ENCODE measurements at places on chromosomes 7 and 10. TPM values are rescaled to one million over a fixed set of nuclear protein-coding genes. Genes with fewer than 3 reads are reported as not detected.

GRCh38 chr7:151416941-151417315, 7.1 kb upstream of the WDR86 start:
- DNase-seq: no peak

- no peak for DNase-seq
These were observed 295.5 kb upstream of the CDC14C start for GRCh38 chr7:48628793-48629349.

- DNase-seq: no peak
These were observed 211.5 kb downstream of the DGKB start for GRCh38 chr7:14691034-14691433.

The TNPO3 gene
- total RNA-seq: 23.9 TPM

- no peak for DNase-seq
These were observed 7.0 kb upstream of the HPS1 start for GRCh38 chr10:98453729-98454128.

- DNase-seq: no peak
These were observed 1.7 kb downstream of the SCRN1 start for GRCh38 chr7:29987811-29988317.

The PSMA2 gene
- 70.0 TPM for total RNA-seq

DNA sequence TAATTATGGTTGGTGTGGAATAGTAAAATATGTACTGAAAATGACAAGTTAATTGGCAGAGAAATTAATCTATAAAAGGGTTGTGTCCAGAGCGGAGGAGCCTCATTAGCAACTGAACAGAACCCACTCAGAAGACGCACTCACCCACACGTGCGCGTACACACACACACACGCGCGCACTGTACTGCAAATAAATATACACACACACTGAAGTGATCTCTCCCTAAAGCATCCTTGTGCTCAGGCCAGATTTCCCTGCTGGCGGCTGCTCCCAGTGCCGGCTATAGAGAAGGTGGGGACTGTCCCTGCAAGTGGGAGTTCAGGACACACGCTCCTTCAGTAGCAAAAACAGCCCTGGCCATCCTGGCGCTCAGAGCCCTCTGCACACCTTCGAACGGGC, 85.2 kb downstream of the CHST15 start:
- no peak for DNase-seq

- DNase-seq: no peak
These were observed 673.9 kb downstream of the PARD3 start for GRCh38 chr10:34141032-34141680.

- DNase-seq: no peak
These were observed 477.9 kb upstream of the ANKRD30A start for GRCh38 chr10:36647540-36647939.

DNA sequence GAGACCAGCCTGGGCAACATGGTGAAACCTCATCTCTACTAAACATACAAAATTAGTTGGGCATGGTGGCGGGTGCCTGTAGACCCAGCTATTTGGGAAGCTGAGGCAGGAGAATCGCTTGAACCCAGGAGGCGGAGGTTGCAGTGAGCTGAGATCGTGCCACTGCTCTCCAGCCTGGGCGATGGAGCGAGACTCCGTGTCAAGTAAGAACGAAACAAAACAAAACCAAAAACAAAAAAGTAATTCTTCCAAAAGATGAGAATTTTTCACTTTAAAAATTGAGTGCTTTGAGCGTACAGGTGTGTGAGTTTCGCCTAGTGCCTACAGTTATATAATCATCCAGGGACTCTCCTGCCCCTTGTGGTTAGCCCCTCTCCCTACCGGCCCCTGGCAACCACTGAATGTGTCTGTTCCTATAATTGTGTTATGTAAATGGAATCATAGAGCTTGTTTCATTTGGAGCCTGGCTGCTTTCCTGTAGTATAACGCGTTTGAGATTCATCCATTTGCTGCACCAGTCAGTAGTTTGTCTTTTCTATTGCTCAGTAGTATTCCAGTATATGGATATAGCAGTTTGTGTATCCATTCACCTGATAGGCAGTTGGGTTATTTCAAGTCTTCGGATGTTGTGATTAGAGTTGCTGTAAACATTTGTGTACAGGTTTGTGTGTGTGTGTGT, 80.0 kb downstream of the RBM33 start:
- DNase-seq: no peak

The ICA1 gene
- total RNA-seq: 62.5 TPM

GRCh38 chr10:78222096-78222790, 188.6 kb downstream of the RPS24 start:
- DNase-seq: no peak

The MRC1 gene
- 82.5 TPM for total RNA-seq

The PDAP1 gene
- total RNA-seq: 76.0 TPM

GRCh38 chr7:31336202-31337001, 4.1 kb downstream of the NEUROD6 start:
- DNase-seq: no peak

The CDK14 gene
- 35.9 TPM for total RNA-seq

All from left cardiac atrium (tissue), 4 donors.